ENCODE measurements at places on chromosomes 16 and 17.

DNA sequence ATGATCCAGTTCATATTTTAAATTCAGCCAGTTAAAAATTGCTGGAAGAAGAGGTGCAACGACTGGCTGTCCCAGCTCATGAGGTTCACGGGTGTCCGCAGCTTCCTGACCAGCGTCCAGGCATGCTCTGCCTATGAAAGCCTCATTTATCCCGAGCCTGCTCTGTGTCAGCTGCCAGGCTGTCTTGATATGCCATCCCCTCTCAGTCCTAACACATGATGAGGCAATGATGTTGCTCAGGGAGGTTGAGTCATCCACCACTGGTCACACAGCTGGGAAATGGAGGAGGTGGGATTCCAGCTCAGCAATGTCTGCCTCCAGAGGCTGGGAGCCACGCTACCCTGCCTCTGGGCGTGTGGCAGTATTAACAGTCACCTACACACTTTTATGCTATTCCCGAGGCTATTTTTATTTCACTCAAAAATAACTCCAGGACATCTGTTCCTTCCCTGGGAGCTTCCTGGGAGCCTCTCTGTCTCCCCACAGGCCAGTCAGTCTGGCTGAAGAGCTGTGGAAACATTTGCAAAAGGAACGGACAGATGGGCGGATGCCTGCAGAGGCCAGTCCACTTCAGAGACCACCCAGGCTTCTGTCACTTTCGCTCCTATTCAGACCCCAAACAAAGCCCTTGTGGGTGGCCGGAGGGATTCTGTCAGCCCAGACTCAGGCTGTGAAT, 22.5 kb downstream of the RAB11FIP4 start:
- DNase-seq, result no peak

- DNase-seq, result no peak
Measured at GRCh38 chr16:74015953-74016352, 280.7 kb upstream of the PSMD7 start.

DNA sequence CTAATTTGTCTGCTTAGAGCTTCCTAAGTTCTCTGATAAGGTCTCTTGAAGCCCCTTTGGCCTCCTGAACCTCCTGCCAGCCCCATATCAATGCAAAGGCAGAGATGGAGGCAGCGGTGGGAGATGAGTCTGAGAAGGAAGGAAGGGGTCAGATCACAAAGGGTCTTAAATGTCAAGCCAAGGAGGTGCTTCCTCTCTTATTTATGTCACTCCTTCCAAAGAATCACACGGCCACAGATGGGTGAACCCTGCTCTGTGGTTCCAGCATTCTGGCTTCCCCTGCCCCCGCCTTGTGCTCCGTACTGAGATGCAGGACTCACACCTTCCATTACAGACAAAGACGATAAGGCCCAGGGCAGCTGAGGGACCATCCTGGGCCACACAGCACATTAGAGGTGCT, 96.3 kb downstream of the GSG1L start:
- DNase-seq, result no peak

DNA sequence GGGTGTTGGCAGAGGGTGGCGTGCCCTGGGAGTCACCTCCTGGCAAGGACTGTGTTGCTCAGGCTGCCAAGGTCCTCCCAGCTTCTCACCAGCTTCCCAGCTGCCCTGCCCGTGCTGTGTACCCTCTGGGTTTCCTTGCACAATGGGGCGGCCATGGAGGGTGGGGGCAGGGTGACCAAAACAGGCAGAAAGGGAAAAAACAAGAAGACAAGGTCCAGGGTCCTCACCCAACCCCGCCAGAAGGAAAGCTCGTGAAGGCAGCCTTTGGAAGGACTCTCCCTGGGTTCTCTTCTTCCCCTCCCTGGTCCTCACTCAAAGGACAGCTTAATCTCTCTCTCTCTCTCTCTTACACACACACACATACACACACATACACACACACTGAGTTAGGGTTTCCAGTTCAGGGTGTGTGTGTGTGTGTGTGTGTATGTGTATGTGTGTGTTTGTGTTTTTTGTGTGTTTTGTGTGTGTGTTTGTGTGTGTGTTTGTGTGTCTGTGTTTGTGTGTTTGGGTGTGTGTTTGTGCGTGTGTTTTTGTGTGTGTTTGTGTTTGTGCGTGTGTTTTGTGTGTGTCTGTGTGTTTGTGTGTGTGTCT, 2.0 kb downstream of the SLC13A5 start:
- no peak for DNase-seq

- no peak for DNase-seq
Measured at GRCh38 chr17:78558989-78559388, 18.2 kb downstream of the DNAH17 start.

DNA sequence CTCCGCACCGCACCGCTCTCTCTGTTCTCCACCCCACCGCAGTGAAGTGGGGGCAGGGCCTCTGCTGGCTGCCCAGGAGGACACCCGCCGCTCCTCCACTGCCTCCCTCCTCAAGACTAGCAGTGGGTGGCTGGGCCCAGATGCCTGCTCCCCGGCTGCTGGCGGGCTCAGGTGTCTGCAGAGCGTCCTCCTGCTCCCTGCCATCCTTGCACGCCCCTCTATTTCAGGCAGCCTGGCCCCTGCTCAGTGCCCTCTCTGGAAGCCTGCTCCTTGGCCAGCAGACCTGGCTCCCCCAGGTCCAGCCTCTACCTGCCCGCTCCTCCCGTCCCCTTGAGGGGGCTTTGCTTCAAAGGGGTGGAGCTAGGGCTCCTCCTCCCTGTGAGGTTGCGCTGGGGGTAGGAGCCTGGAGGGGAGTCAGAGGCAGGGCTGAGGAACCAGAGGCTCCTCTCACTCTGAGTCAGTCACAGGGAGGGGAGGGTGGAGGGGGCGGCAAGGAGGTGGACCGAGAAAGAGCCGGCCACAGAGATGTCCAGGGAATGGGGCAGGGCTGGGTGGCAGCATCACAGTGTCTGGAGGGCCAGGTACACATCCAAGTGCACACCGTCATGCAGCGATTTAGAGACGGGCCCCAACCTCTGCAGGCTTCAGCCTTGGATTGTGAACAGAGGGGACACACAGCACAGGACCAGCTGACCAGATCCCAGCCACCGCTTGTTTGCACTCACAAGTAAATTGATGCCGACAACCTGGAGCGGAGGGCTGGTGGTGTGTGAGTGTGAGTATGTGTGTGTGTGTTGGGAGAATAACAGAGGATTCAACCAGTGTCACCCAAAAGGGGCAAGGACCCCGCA, 9.8 kb upstream of the TMEM92 start:
- no peak for DNase-seq

GRCh38 chr17:29102741-29103181, 59.8 kb downstream of the PIPOX start:
- DNase-seq, result no peak

GRCh38 chr17:66585472-66585871, 249.4 kb upstream of the CACNG5 start:
- DNase-seq, result no peak

GRCh38 chr17:49195751-49196150, 14.6 kb downstream of the GNGT2 start:
- no peak for DNase-seq

- DNase-seq, result no peak
Measured at GRCh38 chr17:10051112-10051511, 146.0 kb upstream of the RCVRN start.

DNA sequence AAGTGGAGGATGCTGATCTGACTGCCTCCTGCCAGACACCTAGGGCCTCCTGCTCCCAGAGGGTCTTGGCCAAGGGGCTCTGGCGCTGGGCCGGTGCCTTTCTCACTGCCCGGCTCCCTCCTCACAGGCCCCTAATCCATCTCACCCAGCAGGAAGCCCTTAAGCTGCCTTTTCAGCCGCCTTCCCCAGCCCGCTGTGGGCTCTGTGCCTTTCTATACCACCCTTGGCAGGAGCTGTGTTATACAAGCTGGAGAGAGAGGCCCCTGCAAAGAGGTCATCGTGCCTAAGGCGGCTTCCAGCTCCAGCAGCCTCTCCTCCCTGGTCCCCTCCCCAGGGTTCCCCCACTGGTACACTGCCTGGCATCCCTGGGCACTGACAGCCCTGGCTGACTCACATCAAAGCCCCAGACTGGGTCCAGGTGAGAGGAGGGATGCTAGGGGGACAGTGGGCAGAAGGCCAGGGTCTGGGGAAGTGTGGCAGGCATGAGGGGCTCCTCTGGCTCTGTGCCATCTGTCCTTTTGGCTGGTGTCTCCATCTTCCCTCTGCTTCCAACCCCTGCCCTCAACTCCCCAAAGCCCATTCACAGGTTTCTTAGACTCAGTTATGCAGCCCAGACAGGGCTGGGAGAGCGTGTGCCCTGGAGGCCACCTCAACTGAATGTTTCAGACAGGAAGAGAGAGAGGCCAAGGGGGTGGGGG, 15.3 kb upstream of the FZD2 start:
- no peak for DNase-seq

- peak; percentile 75 for DNase-seq
Measured at GRCh38 chr17:8057691-8058114, 18.8 kb downstream of the ALOX15B start.

DNA sequence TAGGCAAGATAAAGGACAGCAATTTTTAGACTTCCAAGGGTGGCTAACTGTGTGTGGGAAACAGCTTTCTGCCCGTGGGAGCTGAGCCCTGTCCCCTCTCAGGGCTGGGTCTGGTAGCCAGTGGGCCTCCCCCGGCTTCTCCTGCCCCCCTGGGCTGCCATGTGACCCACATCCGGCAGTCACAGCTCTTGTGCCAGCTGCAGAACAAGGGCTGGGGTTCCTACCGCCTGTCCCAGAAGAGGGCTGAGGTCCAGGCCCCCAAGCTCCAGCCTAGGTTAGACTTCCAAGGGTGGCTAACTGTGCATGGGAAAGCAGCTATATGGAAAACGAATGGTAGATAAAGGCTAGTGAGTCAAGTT, 6.1 kb downstream of the GAST start:
- DNase-seq, result no peak

DNA sequence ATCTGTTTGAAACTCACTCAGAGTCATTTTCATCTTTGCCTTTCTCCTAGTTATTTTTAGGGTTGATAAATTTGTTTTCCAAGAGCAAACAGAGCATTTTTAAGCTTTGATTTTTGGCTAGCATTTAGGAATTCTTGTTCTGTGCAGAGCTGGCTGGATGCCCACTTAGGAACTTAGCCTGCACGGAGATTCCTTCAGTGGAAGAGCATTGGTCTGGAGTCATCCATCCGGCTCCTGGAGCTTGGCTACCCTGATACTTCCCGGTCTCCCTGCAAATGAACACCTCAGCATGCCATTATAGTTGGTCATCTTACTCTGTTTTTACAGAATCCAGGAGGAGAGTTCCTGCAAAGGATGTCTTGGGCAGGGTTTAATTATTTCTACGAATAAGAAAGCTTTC, 57.1 kb downstream of the SPECC1 start:
- peak; percentile 62 for DNase-seq

DNA sequence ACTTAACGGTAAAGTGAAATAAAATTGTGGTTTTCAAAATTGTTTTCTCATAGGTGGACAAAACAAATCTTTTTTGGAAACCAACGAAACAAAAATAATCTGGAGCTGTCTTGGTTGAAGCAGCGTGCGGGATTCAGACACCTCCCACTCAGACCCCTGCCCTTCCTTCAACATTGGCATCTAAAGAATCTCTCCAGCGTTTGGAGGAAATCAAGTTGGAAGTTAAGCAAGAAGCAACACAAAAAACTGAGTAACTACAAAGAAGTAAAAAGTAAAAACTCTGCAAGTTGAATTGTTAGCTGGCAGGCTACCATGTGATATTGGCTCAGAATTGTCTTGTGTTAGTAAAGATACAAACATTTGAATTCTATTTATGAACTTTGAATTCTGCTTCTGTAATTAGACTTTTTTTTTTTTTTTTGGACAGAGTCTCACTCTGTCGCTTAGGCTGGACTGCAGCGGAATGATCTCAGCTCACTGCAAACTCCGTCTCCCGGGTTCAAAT, 361.0 kb upstream of the PMFBP1 start:
- DNase-seq, result no peak

DNA sequence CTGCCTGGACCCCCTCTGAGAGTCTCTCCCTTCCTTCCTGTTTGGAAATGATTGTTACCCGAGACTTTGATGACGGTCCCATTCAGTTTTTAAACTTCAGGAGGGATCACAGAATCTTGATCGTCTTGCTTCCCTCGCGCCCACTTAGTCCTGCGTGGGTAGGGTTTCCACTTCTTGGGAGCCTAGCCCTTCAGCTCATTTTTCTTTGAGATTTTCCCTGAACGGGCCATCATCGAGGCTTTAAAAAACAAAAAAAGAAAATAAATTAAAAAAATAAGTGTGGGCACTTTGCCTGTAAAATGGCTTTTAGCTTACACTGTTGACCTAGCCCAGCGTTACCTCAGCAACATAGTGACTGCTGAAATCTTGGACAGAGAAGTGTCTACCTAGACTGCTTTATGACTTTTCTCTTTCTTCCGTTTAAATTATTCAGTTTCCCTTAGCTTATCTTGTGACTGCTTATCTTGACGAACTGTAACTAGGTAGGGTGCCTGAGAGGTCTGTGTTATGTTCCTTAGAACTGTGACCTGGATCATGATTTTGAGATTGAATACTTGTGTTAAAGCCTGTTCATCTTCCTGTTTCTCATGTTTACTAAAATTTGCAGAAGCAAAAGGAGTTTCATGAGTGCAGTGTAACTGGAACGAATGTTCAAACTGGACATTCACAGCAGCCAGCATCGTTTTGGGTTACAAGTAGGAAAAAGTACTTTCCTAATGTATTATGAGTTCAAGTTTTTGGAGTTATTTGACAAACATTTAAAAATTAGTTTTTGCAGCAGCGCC, 874 bp downstream of the WWP2 start:
- no peak for DNase-seq

DNA sequence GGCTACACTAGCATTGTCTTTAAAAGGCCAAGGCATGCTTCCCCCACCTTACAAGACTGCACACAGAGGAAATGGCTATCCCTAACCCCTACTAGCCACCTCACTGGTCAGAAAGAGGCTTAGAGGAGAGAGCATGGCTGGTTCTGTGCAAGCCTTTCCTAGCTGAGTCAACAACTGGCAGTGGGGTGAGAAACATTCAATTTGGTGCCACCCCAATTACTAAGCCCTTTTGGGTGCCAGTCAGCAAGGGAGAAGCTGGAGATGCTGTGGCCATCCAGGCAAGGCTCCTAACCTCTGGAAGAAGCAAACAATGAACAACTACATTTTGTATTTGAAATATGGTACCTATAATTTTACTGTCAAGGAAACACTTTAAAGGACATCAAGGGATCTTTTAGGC, 4.7 kb upstream of the KAT7 start:
- DNase-seq, result no peak

DNA sequence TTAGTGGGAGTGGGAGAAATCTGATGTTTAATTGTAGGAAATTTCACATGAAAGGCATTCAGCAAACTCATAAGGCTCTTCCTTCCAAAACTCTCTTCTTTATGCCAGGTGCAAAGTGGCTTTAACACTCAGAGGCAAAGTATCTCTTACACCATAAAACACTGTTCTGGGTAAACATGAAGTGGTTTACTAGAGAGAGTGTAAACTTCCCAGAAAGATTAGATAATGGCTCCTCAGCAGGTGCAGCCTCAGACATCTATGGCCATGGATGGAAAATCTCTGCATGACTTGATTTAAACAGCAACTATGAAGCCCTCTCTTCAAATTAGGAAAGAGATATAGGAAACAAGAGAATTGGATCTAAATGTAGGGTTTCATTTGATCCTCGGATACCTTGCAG, 583.1 kb upstream of the SALL1 start:
- no peak for DNase-seq

DNA sequence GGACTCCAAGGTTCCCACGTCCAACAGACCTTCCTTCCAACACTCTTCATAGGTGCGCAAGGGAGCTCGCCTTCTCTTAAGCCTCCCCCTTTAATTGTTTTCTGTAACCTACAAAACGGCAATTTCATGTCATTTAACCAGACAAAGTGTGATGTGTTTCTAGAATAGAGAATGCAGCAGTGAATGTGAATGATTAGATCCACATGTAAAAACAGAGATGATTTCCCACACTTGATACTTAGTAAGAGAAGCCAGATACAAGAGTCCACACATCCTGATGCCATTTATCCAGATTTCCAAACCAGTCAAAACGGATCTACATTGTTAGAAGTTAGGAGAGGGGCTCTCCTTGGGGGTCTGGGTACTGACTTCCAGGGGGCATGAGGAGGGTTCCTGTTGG, 89.3 kb downstream of the IRF8 start:
- no peak for DNase-seq

All from Panc1 (cell line).